ENCODE measurements at places on chromosomes 7 and 10. TPM values are rescaled to one million over a fixed set of nuclear protein-coding genes. Genes with fewer than 3 reads are reported as not detected.

ACTL6B gene
- total RNA-seq: not detected

DNA sequence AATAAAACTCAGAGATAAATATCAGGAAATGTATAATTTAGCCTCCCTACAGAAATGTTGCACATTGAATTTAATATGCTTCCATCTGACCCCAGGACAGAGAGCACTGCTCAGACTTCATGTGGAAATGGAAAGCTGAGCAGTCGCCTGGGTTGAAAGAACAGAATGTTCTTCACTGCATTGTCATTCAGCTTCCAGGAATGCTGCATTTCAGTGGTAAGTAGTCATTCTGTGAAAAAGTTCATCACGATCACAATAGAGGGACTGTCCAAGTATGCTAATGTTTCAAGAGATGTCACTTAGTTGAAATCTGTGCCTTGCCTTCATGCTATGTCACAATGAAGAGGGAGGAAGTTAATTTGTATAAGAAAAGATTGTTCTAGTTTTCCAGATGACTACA is 147.3 kb downstream of the NRCAM start:
- DNase-seq: peak; percentile 98

GRCh38 chr7:94223375-94224084 is 171.2 kb upstream of the COL1A2 start:
- DNase-seq: peak; percentile 89

- peak; percentile 35 for DNase-seq
Observed at GRCh38 chr10:33332183-33333065, 2.0 kb downstream of the NRP1 start.

GRCh38 chr10:132270256-132270655 is 37.5 kb downstream of the STK32C start:
- DNase-seq: no peak

ADO gene
- 45.6 TPM for total RNA-seq

Data from LHCN-M2 (cell line).